Right hindlimb (tissue), 1 donor: ENCODE measurements at places on chromosomes 7 and 10.

DNA sequence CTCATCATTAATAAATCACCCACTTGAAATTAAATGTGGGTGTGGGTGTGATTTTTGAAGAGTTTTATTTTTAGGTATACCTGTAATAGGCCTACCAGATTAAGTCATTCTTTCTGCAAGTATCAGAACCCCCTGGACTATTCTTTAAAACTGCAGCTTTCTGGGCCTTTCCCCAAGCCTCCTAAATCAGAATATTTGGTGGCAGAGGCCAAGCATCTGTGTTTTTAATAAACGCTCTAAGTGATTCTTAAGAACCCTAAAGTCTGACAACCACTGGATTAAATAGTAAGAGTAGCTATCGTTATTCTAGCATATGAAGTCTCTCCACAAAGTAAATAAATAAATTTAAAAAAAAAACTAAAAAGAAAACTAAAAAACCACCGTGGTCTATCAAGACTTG is 703.0 kb upstream of the NRP1 start:
- DNase-seq: no peak

- no peak for DNase-seq
Measured at GRCh38 chr10:112000466-112000865, 183.1 kb downstream of the GPAM start.

DNA sequence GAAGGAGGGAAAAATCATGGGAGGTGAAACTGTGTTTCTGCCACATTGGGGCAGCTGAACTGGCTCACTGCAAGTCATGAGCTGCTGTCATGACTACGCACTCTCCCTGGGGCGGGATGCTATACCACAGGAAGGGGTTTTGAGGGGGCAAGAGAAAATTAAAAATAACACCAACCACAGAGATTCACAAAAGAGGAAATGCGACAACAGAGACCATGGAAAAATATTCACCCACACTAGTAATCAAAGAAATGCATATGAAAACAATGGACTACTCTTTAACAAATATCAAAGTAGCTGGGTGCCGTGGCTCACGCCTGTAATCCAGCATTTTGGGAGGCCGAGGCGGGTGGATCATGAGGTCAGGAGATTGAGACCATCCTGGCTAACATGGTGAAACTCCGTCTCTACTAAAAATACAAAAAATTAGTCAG is 65.2 kb upstream of the TM9SF3 start:
- DNase-seq: no peak

GRCh38 chr7:140977741-140978140 is 37.0 kb downstream of the MRPS33 start:
- DNase-seq: no peak

GRCh38 chr10:106424054-106424453 is 740.5 kb downstream of the SORCS1 start:
- DNase-seq: no peak

DNA sequence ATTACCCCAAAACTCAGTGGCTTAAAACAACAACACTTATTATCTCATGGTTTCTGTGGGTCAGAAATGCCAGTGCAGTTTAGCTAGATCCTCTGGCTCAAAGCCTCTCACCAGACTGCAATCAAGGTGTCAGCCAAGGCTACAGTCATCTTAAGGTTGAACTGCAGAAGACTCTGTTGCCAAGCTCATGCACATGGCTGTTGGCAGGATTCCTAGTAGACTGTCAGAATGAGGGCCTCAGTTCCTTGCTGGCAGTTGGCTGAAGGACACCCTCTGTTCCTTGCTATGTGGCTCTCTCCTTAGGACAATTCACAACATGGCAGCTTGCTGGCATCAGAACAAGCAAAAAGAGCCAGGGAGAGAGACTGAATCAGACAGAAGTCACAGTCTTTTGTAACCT is 34.7 kb downstream of the TOMM7 start:
- no peak for DNase-seq
